Ammon's horn (tissue), 1 donor: ENCODE measurements at places on chromosomes 1 and 21.

DNA sequence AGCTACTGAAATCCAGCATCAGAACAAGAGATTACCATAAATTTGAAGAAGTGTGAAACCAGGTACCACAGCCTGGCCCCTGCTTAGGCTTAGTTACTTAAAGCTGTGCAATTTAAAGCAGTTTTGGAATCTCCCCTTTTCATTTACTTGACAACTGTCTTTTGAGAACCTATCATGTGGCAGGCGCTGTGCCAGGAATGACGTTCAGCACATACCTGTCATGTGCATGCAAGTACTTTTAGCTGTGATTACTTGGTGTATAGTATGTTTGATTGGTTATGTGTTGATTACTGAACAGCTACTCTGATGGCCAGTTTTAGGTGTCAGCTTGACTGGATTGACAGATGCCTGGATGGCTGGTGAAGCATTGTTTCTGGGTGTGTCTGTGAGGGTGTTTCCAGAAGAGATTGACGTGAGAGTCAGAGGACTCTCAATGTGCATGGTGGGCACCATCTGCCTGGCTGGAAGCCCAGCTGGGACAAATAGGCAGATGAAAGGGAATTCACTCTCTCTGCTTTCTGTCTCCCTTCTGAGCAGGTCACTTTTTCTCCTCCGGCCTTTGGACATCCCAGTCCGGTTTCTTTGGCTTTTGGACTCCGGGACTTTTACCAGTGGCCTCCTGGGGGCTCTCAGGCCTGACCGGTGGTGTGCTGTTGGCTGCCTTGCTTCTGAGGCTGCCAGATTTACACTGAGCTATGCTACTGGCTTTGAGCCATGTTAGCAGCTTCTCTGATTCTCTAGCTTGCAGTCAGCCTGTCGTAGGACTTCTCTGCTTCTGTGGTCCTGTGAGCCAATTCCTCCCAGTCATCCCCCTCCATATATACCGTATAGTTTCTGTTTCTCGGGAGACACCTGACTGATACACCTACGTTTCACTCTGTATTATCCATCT, 178.0 kb downstream of the RYR2 start:
- DNase-seq: peak; percentile 48

- peak; percentile 81 for DNase-seq
Observed at GRCh38 chr1:199551967-199552565, 475.4 kb upstream of the NR5A2 start.

DNA sequence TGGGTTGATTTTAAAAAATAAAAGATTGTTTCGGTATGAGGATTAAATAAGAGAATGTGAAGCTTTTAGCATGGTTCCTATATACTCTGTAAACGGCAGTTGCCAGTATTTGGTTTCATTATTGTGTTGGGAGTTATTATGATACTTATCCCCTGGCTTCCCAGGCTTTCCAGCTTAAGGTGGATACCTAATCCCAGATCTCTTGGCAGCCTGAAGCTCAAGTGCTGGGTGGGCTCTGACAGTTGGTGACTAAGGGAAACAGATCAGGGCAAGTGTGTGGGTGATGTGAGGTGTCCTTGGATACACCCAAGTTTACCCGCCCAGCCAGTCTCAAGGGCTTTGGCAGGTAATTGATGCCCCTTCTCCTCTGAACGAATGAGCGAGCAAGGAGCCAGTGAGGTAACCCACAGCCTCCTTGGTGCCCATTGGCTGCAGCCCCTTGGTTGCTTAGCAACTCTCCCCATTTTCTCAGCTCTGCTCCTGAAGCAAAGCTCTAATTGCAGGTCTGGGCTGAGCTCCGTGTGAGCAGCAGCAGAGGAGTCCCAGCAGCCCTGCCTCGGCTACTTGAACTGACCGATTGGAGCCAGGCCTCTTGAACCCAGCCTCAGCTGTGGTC, 6.1 kb downstream of the IPO13 start:
- peak; percentile 49 for DNase-seq

- peak; percentile 40 for DNase-seq
Observed at GRCh38 chr1:31249854-31250253, 10.2 kb upstream of the NKAIN1 start.

DNA sequence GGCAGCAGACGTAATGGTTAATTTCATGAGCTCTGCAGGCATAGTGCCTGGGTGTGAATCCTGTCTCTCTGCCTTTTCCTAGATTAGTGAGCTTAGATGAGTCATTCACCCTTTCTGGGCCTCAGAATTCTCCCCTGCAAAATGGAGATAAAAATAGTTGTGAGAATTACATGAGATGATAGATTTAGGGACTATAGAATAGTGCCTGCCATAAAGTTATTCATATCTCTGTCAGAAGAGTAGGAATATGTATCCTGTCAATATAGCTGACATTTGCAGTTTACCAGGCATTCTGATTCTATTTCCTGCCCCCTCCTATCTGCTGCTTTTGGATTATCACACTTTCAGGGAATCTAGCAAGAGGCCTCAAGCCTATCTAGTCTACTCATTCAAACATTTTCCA, 112.0 kb downstream of the PDE4B start:
- DNase-seq: peak; percentile 4

DNA sequence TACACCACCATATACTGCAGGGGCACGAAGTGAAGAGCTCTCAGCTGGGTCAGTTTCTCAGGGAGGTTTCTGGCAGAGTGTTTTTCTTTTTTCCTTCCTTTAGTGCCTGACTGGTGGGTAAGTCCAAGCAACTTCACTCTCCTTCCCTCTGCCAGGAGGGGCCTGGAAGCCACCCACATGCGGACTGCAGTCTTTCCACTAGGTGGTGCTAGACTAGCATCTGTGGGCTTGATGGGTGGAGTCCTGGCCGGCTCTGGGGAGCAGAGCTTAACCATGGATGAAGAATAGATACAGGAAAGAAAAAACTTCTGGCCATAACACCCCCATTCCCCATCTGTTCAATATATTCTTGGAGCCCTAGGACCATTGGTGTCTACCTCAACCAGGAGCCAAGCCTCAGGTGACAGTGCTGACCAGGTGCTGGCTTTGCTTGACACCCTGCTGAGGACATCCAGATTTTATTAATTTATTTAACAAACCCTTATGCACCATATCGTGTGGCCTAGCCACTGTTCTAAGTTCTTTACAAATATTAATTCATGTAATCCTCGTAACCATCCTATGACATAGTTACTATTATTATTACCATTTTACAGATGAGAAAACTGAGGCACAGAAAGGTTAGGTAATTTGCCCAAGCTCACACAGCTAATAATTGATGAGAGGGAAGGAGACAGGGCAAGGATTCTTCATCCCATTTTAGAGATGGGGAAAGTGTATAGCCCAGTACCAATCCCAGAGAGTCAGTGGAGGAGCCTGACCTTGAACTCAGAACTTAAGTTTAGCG, 126.7 kb upstream of the CSF3R start:
- DNase-seq: peak; percentile 79

GRCh38 chr1:203046984-203047630, 20.8 kb downstream of the PPFIA4 start:
- DNase-seq: no peak

DNA sequence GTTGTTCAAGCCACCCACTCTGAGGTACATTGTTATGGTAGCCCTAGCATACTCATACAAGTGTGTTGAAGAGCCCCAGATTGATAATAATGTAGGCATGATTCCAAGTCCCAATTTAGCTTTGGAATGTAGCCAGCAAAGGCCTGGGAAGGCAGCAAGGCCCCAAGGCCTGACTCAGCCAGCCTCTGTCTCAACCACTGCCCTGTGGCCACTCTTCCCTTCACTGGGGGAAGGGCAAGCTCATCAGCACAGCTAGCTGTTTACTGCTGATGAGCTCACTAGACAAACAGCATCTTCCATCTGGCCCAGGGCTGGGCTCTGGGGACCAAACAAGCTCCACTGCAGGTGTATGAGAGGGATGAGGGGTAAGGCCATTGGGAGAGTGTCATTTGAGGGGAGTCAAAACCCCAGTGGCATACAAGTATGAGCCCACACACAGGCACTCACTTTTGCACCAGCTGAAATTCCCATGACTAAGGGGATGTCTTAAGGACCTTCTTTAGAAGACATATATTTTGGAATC, 2.2 kb upstream of the IRF6 start:
- DNase-seq: no peak

DNA sequence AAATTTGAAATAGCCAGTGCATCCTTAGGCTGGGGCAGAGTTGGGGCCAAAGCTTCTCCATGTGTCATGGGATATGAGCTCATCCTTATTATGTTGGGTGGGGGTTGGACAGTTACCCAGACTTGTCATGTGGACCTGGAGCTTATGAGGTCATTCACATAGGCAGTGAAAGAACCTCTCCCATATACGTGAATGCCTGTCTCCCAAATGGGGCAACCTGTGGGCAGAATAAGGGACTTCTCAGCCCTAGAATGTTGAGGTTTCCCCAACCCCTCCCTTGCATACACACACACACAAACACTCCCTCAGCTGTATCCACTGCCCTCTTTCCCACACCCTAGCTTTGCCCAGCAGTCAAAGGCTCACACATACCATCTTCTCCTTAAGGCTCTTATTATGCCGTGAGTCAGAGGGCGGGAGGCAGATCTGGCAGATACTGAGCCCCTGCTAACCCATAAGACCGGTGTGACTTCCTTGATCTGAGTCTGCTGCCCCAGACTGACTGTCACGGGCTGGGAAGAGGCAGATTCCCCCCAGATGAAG, 2.3 kb upstream of the IVL start:
- DNase-seq: no peak

DNA sequence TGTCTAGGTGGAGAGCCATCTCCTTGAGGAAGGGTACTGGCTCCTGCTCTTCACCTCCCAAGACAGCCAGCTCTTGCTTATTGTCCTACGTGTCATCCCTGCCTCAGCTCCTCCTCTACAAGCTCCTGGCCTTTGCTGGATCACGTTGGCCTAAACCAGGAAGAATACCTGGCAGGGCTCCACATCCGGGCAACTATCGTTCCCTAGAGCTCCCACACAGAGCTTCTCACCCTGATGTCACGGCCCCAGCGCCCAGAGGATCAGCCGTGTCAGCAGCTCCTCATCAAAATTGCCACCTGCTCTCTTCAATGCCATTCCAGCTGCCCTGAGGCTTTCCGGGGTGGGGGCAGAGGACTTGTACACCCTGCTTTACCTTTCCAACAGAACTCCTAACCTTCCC, 1.9 kb upstream of the TPM3 start:
- no peak for DNase-seq

DNA sequence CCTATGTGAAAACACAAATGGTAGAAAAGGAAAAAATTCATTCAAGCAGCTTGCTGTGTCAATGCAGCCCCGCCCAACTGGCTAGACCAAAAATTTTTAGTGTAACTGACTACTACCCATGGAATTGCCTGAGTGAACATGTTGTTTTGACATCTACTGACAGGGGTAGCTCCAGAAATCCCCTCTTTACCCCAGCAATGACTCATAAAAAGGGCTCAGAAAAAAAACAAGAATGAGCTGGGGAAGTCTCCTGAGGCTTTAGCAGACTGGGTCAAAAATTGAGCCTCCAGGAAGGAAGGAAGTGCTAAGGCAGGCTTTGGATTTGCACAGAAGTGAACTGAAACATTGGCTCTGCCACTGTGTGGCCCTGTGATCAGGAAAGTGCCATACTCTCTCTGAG, 24.4 kb upstream of the FGGY start:
- no peak for DNase-seq

DNA sequence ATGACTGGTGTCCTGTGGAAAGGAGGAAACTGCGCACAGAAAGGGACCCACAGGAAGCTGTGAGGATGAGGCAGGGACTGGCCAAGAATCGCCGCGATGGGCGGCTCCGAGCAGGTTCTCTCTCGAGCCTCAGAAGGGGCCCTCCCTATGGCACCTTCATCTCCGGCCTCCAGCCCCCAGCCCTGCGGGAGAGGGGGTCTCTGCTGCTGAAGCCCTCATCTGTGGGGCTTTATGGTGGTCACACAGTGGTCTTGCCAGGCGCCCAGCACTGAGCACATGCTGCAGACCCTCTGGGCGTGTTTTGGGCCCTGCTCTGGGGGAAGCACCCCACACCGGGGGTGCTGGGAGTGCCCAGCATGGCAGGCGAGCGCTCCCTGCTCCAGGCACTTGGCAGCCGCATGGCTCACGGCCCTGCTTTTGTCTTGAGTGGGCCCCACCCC, 86.6 kb upstream of the ACTRT2 start:
- no peak for DNase-seq
